ENCODE measurements at places on chromosomes 16 and 17.

DNA sequence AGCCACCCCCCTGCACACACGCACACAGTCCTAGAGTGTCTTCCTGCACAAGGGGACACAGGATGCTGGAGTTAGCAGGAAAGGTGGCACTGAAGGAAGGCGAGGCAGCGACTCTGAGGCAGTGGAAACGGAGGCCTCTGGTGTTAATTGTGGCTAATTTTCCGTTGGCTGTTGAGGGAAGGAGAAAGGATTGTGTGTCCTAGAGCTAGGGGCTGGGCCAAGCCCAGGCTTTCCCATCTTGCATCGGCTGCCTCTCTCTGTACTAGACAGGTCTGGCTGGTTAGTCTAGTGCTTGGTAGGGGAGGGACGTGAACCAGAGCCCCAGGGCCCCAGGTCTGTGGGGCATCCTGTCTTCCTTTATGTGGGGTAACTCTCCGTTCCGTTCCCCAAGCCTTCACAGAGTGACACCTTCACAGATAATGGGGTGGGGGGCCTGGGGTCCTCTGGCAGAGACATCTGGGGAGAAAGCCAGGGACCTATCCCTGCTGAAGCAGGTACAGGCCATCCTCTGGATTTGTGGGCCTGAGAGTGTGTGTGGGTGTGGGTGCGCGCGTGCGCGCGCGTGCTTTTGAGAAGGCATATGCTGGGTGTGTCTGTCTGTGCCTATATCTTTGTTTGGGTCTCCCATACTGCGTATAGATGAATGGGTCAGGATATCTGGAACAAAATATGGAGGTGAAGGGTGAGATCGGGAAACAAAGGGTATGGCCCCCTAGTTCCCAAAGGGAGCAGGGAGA, at the start of gene CHD3:
Gene CHD3, plus strand, starts transcription at position 606 of the 737 bp plus-strand sequence. CDS start 212 bp downstream, outside the sequence.
- DNase-seq = peak; percentile 92

DNA sequence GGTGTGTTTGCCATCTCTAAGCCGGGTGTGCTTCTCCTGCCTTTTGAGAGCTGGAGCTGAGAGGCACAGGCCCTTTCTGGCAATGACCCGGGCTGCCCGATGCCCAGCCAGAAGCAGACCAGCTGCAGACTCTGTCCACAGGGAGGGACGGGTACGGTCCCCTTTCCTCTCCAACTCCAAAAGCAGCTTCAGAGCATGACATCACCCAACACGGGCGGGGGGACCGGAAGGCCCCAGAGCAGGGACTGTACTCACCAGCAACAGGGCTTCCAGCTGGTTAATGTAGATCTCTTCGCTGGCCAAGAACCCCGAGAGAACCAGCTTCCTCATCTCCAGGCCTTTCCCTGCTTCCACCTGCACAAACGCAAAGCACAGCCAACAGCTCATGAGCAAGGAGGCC, 79.4 kb downstream of the ABR start:
- no peak for DNase-seq

GRCh38 chr17:75647061-75647460, 13.8 kb downstream of the SMIM5 start:
- DNase-seq = peak; percentile 49

- no peak for DNase-seq
These were observed 80.4 kb downstream of the ENGASE start for GRCh38 chr17:79154951-79155585.

- DNase-seq = no peak
These were observed 4.8 kb downstream of the NPRL3 start for GRCh38 chr16:133716-134115.

GRCh38 chr17:83004791-83005380, 74.5 kb upstream of the METRNL start:
- DNase-seq = peak; percentile 95

DNA sequence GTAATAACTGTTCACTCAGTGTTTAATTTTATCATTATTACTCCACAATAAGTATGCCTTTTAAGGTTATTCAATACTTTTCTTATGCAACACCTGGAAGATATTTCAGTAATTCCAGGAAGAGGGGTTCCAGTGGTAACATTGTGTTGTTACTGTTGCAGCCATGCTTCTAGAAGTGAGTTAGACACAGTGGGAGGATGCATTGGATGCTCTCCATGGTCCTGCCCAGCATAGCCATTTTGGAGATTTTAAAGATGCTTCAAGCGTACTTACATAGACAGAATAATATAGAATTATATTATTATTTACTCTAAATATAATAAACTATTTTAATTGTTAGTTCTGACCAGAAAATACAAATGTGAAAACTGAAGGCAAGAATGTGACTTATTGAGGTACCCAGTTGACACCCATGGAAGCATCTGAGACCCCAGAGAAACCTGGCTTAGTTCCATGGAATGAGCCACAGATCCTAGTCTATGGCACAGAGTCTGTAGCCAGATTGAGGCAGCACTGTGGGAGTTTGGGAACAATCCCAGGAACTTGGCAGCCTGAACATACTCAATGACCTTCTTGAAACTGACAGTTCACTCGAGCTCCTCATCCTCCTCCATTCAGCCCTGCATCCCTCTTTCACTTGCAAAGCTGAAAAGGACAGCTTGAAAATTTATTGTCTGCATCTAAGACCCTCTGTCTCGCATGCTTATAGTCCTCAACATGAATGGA, 190.1 kb upstream of the HS3ST4 start:
- DNase-seq = no peak

- no peak for DNase-seq
These were observed 453.3 kb downstream of the KCNJ2 start for GRCh38 chr17:70622368-70623260.

DNA sequence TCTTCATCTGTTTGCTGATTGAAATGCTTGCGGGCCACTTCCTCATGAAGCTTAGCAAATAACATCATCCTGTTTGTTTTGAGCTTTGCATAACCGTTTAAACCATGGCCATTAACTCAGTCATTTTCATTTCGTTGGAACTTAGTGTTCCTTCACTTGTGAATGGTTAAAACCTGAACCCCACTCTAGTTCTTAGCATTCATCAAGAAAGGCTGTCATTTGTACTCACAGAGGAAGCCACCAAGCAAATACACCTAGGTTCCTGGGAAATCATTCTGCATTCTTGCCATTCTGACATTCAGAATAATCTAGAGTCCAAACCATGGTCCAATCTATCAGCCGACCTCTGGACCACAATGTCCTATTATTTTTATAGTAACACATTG, 8.4 kb upstream of the TAT start:
- DNase-seq = no peak

- DNase-seq = no peak
These were observed 20.6 kb downstream of the ADORA2B start for GRCh38 chr17:15965528-15965927.

DNA sequence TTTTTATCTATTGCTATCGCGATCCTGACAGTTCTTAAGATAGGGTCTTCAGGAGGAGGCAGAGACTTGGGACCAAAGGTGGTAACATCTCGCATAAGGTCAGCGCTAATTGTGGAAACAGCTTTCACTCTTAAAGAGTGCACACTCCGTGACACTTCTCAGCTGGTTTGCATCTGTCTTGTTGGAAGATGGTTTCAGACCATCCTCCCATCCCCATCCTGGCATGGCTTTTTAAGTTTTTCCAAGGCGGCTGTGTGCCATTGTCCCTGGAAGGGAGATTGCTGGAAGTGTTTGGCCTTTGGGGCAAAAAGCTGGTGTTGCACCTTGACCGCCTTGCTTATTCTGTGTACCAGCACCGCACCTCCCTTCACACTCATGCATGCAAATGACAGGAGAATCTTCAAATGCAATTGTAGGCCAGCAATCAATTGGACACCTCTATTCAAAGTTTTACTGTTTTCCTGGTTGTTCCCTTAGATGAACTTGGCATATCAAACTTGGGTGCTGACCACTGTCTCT, 1.5 kb downstream of the SOCS7 start:
- DNase-seq = no peak

- no peak for DNase-seq
These were observed 10.4 kb downstream of the CDIPT start for GRCh38 chr16:29852654-29853053.

GRCh38 chr16:47600376-47600775, 139.2 kb downstream of the PHKB start:
- DNase-seq = no peak

DNA sequence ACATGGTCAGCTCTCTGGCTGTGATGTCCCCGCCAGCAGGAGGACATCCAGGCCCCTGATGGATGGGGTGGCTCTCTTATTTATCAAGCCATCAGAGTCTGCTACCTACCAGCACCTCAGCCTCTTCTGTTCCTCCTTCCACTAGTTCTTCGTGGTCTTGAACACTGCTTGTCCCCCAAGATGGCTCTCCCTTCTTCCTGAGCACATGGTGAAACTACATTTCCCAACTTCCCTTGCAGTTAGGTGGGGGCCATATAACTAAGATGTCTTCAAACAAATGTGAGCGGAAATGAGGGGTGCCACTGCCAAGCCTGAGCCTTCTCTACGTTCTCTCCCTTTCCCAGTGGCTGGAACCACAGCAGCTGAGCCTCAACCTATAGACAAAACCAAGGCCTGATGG, 29.8 kb upstream of the CCDC182 start:
- no peak for DNase-seq

DNA sequence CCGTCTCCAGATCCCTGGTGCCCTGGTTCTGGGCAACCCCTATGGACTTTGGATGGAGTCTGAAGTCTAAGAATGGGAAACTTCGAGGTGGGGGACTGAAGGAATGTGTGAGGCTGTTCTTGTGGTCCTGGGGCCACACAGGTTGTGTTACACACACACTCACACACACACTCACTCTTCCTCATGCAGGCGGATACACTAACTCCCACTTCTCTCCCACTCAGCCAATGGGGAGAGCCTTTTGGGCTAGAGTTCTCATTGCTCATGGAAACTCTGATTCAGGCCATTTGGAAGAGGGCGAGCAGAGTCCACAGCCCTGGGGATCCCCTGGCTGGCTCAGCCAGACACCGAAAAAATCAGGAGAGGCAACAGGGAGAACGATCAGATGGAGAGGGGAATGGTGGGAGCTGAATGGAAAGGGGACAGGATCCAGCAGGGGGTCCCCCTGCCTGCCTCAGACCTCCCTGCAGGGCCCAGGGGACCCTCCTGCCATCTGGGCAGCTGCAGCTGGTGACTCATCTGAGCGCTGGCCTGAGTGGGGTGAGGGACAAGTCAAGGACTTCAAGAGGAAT, 9.1 kb downstream of the IGFBP4 start:
- DNase-seq = no peak

- DNase-seq = no peak
These were observed 6.2 kb upstream of the SLC16A13 start for GRCh38 chr17:7029659-7030058.

- no peak for DNase-seq
These were observed 90.0 kb upstream of the HSBP1 start for GRCh38 chr16:83717814-83718213.

GRCh38 chr17:76683011-76683755, 27.6 kb downstream of the MXRA7 start:
- DNase-seq = no peak

DNA sequence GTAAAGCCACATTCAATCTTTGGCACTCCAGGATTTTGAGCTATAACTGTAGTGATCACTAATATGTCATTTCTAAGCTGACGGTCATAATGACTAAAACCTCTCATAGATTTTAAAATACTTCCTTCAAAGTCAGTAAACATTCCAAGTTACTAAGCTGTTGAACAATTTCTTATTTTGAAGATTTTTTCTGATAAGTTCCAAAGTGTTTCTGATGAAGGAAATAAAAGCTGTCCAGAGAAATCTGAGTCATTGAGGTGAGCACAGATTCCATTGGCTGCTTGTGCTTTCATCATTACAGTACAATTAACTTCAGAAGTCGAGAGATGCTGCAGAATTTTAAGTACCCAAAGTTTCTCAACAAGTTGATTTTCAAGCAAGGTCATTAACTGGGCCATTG, 23.9 kb downstream of the NLRC5 start:
- DNase-seq = no peak

GRCh38 chr17:30958187-30958586, 12.7 kb upstream of the RNF135 start:
- DNase-seq = no peak

DNA sequence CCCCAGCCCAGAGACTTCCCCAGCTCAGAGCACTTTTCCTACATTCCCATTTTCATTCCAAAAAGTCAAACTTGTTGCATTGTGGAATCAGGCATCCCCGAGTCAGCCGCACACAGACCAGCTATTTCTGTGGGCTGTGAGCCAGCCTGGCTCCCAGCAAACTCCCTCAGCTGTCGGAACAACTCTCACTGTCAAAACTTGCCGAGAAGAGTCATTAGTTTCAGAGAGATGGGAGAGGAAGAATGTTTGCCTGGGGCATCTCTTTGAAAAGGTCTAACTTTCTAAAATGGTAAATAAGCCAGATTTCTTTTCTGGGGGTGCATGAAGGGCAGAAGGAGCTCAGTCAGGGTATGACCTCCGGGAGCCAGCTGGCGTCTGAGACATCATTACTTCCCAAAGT, 280.0 kb downstream of the TMEM114 start:
- no peak for DNase-seq

GRCh38 chr16:78630102-78630501, 530.6 kb downstream of the WWOX start:
- DNase-seq = no peak

- no peak for DNase-seq
These were observed 368.2 kb downstream of the SLC39A11 start for GRCh38 chr17:72724267-72724666.

- DNase-seq = no peak
These were observed 7.8 kb upstream of the RNPS1 start for GRCh38 chr16:2275476-2276367.

DNA sequence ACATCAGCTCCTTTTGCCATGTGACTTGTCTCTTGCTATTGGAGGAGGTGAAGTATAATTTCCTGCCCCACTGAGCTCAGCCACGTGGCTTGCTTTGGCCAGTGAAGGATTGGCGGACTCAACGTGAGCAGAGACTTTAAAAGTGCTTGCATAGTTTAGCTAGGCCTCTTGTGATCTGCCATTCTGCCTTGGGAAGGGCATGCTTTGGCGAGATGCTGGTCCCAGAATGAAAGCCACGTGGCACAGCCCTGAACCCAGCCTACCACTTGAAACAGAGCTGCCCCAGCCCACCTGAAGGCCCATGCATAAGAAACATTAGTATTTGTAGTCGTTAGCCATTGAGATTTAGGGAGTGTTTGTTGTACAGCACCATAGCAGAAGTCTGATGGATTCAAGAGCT, 148.2 kb downstream of the TMEM132E start:
- no peak for DNase-seq
